ENCODE measurements at places on chromosomes 6 and 20. TPM values are rescaled to one million over a fixed set of nuclear protein-coding genes. Genes with fewer than 3 reads are reported as not detected.

- no peak for DNase-seq
Measured at GRCh38 chr6:19705606-19706005, 131.6 kb upstream of the ID4 start.

DNA sequence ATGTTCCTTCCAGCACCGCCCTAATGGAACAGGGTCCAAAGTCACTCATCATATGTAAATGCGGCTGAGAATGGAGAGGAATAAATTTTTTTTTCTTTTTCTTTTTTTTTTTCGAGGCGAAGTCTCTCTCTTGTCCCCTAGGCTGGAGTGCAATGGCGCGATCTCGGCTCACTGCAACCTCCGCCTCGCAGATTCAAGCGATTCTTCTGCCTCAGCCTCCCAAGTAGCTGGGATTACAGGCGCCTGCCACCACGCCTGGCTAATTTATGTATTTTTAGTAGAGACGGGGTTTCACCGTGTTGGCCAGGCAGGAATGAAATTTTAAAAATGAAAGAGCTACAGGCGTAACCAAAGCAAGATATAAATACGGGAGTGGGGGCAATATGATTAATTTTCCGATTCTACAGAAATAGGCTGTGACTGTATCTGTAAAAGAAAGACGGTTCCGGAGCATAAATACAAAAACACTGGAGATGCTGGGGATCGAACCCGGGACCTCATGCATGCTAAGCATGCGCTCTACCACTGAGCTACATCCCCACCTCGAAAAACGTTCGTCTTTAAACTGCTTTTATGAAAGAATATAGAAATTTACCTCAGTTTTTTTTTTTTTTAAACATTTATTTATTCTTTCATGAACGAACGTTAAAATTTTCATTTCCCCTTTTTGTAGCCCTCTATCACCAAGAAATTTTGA lies 132.2 kb downstream of the GPX5 start:
- peak; percentile 58 for DNase-seq

GRCh38 chr20:43694763-43695162 lies 27.8 kb downstream of the MYBL2 start:
- no peak for DNase-seq

Gene HUS1B
- 0.31 TPM for total RNA-seq

- no peak for DNase-seq
Measured at GRCh38 chr6:4304927-4305455, 169.6 kb upstream of the ECI2 start.

Gene TNF
- 0.63 TPM for total RNA-seq

Gene ZBTB2
- 6.5 TPM for total RNA-seq

Gene EDN3
- not detected for total RNA-seq

Gene FITM2
- total RNA-seq: 121 TPM

DNA sequence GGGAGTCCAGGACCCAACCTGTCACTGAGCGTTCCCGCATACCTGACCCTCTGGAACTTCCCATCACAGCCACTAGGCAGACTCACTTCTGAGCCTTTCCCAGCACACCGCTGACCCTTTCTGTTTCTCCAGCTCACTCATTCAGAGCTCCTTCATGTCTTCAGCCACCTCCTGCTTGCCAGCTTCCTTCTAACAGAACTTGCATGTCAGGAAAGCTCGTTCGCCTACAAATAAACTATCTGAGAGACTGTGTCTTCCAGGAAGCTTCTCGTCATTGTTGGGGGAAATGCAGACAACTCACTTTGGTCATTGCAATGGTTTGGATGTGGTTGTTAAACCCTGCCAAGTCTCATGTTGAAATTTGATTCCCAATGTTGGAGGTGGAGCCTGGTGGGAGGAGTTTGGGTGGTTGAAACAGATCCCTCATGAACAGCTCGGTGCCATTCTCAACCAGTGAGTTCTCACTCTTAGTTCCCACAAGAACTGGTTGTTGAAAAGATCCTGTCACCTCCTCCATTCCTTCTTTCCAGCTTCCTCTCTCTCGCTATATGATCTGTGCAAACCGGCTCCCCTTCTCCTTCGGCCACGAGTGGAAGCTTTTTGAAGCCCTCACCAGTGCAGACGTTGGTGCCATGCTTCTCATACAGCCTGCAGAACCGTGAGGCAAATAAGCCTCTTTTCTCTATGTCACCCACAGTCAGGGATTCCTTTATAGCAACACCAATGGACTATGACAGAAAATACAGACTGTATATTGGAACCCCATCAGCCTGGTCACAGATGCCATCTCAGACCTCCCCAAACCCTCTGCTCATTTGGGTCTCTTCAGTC lies 1.4 kb upstream of the MUC21 start:
- peak; percentile 27 for DNase-seq

- DNase-seq: no peak
Measured at GRCh38 chr6:15254070-15254975, 8.5 kb downstream of the JARID2 start.

Gene EBF4
- 10.5 TPM for total RNA-seq

All from right cardiac atrium (tissue), 5 donors.